ENCODE measurements at places on chromosomes 13 and 19.
A peak's percentile ranks its signal among the peaks of the same experiment; 100 is the strongest.

- DNase-seq = no peak
These were observed 21.9 kb downstream of the SMIM24 start for GRCh38 chr19:3458229-3459088.

DNA sequence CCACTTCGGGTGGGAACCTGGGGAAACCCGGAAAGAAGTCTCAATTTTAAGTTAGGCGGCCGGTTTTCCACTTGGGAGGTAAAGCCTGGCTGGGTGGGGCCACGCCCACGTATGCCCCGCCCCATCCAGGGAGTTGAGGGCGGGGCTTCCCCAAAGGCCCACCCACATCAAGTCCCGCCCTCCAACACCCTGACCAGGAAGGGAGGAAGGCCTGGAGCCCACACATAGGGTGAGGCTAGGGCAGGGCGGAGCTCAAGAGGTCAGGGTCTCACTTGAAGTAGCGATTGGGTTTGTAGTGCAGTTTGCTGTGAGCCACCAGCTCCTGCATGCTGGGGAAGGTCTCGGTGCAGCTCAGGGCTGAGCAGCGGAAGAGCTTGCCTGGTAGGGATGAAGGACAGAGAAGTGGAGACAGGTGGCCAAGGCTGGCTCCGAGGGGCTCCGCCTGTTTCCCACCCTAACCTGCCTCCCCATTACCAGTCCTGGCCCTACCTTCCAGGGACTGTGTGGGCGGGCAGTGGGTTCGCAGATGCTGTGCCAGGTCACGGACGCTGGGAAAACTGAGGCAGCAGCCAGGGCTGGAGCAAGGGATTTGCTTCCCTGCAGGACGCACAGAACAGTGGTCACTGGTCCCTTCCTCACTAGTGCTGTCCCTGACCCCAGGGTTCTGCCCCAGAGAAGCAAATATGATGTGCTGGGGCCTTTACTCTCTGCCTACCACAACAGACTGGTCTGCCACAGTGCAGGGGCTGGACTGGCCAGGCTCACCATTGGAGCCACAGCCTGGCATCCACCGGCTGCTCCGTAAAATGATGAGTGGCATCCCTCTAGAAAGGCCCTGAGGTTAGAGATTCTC, 1.6 kb downstream of the ZNF414 start:
- no peak for DNase-seq

- no peak for DNase-seq
These were observed 105.9 kb upstream of the GJB6 start for GRCh38 chr13:20337884-20338551.

DNA sequence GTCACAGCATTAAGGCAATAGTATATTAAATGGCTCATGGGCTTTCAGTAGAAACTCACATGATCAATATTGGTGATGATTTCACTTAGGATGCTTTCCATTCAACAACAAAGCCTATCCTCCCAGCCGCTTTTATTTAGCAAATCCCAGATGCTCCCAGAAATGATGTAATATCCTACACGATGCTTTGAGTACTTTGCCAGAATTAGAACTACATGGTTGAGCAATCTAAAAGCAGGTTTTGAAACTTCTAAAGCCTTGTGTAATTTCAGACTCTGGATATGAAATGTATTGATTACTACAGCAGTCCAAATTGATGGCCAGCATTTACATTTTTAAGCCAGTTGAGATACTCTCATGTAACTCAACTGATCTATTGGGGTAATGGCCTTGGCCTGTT, 13.6 kb downstream of the DLEU7 start:
- no peak for DNase-seq

DNA sequence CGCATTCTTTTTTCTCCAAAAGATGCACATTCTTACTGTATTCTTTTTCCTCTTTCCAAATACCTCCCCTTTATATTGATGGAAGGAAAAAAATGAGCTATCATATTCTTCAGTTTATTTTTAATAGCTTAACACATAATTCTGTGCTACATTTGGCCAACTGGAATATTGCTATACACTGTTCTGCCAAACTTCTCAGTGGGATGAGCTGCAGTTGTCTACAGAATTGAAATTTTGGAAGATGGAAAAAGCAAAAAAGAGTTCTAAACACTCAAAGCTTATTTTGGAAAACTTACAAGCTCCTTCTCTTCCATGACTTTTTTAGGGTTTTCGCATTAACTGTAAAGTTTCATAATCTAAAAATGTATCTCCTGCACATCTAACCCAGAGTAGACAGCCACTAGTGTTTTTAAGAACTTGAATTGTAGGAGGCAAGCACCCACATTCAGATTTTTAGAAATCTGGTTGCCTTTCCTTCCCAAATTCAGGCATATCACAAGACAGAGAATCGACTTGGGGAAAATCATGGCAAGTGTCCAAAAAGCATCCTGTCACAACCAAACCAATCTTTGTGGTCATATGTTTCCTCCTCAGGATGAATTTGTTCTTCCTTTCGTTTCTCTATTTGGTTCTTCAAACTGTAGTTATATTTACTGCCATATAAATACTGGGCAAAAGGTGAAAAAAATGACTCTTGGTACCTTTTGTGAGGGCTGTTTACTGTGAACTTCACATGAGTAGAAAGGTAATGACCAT, 111.4 kb upstream of the FRY start:
- no peak for DNase-seq

- no peak for DNase-seq
These were observed 39.9 kb upstream of the CCNE1 start for GRCh38 chr19:29771708-29772414.

GRCh38 chr13:44012910-44013757, 133.4 kb downstream of the LACC1 start:
- DNase-seq = no peak

- DNase-seq = no peak
These were observed 12.6 kb upstream of the ZNF414 start for GRCh38 chr19:8526345-8527091.

- no peak for DNase-seq
These were observed 81.6 kb downstream of the CHST8 start for GRCh38 chr19:33703438-33703750.

DNA sequence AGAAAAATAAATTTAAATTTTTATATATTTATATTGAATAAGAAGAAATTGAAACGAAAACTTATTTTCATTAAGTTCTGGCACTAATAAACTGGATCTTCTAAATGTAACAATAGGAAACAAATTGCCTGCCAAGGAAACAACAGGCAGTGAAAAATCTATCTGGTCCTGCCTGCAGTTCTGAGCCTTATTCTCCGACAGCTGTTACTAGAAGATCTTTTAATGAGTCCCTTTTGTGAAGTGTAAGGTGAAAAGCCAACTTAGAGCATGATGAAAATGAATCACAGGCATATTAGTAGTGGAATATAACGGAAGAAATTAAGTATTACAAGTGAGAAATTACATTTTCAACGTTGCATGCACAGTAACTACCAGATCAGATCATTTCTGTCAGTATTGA, 1002.7 kb upstream of the PCDH20 start:
- no peak for DNase-seq

DNA sequence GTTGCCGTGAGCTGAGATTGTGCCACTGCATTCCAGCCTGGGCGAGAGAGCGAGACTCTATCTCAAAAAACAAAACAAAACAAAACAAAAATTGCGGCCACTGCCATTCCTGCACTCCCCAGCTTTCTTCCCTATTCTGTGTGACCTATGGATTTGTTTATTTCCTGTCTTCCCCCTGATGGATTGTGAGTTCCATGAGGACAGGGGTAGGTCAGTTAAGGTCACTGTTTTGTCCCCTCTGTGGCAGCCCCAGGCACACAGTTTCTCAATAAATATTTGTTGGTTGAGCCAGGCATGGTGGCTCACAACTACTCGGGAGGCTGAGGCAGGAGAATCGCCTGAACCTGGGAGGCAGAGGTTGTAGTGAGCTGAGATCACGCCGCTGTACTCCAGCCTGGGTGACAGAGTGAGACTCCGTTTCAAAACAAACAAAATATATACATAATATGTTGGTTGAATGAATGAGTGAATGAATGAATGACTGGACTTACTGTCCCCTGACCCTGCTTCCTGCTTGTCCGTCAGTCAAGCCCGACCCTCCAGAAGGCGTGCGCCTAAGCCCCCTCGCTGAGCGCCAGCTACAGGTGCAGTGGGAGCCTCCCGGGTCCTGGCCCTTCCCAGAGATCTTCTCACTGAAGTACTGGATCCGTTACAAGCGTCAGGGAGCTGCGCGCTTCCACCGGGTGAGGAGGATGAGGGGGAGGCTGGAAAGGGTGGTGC, 5.0 kb downstream of the EBI3 start:
- no peak for DNase-seq

DNA sequence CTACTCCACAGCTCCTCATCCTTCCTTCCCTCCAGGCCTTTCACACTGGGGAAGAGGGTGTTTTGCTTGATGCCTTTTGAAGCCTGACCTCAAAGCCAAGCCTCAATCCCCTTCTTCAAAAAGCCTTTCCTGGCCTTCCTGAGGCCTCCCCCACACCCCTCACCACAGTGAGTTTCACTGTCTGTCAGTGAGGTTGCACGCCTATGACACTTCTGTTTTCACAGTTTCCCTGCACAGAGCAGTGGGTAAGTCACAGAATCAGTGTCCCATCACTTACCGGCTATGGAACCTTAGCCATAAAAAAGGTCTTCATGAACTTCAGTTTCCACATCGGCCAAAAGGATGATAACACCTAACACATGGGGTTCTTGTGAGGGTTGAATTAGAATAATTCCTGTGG, 371.4 kb downstream of the UQCRFS1 start:
- no peak for DNase-seq

GRCh38 chr13:45218689-45219088, 17.8 kb upstream of the KCTD4 start:
- DNase-seq = no peak

- no peak for DNase-seq
These were observed 92.0 kb upstream of the SPATA13 start for GRCh38 chr13:24068472-24068871.

DNA sequence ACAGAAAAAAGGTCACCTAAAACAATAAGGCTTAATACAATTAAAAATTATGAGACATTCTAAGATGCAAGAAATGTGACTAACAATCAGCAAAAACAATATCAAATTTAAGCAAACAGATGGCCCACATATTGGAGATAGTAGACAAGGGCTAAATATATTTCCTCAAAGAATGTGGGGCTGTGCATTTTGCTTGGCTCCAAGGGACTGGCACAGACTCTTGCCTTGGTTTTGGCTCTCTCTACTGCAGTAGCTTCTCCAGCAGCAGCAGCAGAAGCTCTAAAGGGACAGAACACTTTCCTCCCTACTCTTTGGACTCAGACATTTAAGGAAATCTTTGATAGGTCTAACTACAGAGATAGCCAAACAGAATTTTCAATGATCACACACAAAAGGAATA, 38.2 kb upstream of the ZNF780A start:
- no peak for DNase-seq

DNA sequence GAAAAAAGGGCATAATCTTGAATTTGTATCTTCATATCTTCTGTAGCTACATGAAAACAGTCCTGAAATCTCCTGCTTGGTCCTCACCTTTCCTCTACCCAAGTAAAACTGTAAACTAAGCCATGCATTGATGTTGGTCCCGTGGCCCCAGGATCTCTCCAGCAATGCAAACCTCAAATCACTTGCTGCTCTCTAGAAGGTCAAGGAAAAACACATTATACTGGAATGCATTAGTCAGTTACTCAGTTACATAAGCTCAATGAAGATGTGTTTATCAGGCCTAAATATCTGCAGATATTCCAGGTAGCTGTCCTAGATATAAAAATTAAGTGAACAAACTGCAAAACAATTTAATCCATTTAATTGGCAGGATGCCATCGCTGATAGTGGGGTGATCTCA, 261.8 kb downstream of the ABCC4 start:
- no peak for DNase-seq

- DNase-seq = no peak
These were observed 989 bp downstream of the ZNF766 start for GRCh38 chr19:52270266-52270885.

- no peak for DNase-seq
These were observed 91.8 kb upstream of the TSC22D1 start for GRCh38 chr13:44667943-44668342.

DNA sequence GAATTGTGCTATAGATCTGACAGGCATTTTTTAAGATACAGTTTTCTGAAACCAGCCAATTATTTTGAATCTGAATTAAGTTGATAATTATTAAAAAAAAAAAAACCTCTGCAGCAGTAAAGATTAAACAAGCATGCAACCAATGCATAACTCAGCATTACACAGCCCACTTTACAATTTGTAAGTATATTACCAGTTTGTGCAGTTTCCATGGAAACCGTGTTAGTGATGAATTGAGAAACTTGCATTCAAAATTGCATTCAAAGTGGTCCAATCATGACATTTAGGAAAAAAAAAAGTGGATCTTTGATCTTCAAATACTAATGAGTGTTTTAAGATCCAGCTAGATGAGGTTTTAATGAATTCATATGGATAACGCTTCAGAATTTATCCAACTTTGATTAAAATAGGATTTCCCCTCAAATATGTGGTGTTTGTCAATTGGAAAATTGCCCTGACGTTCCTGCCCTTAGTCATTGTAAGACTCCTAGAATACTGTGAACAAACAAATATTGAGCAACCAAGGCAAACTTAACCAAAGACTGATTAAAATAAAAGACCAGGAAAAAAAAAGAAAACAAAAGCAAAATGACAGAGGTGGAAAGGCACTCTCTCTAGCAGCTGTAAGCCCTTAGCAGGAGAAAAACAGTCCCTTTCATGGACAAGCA, 314.8 kb upstream of the MAB21L1 start:
- no peak for DNase-seq

DNA sequence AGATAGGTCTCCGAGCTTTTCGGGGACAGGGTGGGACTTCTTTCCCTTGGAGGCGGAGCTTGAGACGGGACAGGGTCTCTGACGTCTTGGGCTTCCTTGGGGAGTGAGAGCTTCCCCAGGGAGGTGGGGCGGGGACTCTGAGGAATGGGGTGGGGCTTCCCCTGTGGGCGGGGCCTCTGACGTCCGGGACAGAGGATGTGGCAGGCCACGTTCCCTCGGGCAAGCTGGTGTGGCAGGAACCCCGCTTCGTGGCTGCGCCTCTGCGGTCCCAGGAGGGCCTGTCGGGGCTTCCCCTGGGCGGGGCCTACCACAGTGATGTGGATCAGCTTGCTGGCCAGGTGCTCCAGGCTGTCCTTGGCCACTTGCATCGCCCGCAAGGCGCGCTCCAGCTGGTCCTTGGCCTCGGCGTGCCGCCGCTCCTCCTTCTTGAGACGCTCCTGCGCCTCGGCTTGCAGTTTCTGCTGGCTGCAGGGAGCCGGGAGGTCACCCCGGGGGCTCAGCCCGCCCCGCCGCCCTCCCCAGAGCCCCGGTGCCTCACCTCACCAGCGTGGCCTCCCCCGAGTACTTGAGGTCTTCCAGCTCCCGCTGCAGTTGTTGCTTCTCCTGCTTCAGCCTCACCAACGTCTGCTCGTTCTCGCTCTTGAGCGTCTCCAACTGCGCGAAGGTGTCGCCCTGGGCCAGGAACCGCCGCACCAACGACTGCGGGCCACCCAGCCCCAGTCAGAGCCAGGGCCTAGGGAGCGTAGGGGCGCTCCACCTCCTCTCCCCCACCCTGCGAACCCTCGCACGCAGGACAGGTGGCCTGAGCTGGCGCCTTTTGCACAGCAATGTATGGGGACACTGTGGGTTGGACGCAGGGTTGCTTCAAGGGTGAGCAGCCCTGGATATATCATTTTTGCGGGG, 3.3 kb upstream of the RGL3 start:
- peak; percentile 39 for DNase-seq
